ENCODE measurements at places on chromosomes 7 and 10.

DNA sequence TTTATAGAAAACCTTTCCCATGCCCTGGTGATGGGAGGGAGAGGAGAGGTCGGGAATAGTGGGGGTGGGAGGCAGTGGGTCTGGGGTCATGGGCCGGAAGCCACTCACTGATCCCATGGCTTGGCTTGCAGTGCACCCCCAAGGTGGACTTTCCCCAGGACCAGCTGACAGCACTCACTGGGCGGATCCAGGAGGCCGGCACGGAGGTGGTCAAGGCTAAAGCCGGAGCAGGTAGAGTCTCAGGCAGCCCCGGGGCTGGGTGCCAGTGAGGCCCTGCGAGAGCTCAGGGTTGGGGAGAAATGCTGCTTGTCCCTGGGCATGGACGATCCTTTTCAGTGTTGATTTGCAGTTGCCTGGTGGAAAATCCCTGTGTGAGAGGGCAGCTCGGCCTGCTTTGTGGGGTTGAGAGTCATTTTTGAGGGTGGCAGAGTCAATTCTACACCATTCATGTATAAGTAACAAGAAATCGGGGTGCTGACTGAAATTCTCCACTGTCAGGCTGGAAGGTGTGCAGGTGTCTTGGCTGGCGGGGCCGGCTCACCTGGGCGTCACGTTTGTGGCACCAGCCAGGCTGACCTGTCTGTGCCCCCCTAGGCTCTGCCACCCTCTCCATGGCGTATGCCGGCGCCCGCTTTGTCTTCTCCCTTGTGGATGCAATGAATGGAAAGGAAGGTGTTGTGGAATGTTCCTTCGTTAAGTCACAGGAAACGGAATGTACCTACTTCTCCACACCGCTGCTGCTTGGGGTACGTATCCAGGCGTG, 16.5 kb downstream of the MDH2 start:
- no peak for DNase-seq

GRCh38 chr10:101631821-101632475, 43.8 kb downstream of the DPCD start:
- DNase-seq = no peak

DNA sequence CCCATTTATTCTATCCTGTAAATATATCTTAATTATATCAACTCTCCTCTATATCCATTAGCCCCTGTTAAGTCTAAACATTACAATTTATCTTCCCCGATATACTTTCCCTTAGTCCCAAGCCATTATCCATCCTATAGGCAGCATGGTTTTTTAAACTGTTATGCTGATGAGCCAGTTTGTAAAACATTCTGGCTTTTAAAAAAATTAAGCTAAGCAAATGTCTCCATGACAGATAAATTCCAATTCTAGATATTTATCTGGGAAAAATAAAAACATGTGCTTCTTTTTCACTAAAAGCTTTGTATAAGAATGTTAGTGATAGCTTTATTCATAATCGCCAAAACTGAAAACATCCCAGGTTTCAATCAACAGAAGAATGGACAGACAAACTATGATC, 183.2 kb upstream of the GNAI1 start:
- DNase-seq = no peak

DNA sequence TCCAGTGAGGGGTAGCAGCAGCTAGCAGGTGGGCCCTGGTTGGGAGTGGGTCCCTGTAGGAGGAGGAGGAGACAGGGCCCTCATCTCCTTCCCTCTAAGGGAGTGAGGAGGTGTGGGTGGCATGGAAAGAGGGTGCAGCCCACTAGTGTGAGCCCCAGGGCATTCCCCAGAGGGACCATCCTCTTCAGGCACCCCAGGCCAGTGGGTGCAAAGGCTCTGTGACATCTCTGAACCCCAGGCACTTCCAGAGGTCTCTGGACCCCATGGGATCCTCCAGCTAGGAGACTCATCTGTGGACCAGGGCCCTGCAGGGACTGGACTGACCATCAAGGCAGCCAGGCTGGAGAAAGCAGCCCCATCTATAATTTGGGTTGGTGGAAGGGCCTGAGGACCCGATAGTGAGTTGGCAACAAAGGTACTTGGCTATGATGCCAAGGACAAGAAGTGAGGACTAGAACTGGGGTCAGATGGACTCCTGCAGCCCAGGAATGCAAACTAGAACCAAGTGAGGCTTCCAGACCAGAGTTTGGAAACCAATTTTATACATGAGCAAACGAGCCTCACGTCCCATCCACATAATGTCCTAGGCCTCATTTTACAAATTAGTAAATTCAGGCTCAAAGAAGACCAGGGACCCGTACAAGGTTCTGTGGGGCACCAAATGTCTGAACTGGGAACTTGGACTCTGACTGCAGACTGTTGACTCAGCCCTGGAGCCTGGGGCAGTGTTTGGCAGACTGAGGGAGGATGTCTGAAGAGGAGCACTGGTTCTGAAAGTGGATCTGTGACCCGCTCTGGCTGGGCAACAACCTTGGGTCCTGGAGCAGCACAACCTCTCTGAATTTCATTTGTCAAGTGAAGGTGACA, 1.4 kb upstream of the VSTM4 start:
- DNase-seq = no peak

- no peak for DNase-seq
Observed at GRCh38 chr7:1241258-1241602, 8.6 kb downstream of the UNCX start.

DNA sequence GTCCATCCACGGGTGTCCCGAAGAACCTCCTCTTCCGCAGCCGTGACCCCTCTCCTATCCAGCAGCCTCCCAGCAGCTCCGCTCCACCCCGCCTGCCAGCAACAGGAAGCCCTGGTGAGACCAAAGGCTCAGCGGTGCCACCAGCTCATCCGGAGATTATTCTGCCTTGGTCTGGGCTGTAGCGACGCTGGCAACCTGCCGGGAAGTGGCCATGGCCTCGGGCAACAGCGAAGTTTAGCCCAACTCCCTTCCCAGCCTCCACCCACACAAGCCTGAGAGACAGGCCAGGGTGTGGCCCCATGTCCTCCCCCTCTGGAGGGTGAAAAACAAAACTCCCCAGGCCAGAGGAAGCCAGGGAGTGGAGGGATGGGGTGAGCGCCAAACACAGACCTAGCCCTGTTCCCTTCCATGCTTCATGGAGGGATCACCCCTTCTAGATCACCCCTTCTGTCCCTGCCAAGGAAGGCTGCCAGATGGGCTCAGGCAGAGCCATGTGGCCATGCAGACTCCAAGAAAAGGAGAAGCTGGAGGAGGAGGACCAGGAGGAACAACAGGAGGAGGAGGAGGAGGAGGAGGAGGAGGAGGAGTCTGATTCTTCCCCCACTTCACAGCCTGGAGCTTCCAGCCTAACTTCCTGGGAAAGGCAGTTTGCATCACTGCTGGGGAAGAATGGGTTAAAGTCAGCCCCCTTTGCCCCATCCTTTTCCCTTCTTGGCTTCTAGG, 918 bp downstream of the CALHM2 start:
- peak; percentile 29 for DNase-seq

All from urothelium cell line (cell line).